ENCODE measurements at places on chromosomes 11 and 22.

DNA sequence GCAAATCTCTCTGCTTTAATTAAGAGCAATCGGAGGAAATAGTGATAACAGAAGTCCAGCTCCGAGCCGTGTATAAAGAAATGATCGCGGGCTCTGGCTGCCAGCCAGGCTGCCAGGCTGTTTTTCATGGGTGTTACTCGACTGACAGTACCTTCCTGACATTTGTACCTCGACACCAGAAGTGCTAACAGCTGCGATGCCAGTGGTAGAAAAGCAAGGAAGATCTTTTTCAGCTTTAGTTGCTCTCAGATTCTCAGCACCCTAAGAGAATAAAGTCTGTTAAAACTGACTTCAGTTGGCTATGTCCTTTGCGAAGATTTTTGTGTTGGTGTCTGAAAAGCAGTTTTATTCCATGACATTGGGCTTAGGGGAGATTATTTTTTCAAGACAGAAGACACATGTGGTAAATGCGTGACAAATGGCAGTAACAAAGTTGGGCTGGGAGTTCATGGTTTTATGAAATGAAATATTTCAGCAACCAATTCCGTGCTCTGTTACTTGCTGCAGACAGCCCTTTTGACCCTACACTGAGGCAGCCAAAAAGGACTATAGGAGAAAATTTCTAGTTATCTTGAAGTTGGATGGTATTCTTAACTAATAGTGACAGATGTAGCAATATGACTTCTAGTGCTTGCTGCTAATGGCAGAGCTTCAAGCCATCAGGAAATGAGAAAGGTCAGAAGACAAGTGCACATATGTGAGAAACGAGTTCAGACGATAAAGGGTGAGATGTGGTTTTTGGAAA, 296.2 kb downstream of the CNTN5 start:
- DNase-seq: no peak

DNA sequence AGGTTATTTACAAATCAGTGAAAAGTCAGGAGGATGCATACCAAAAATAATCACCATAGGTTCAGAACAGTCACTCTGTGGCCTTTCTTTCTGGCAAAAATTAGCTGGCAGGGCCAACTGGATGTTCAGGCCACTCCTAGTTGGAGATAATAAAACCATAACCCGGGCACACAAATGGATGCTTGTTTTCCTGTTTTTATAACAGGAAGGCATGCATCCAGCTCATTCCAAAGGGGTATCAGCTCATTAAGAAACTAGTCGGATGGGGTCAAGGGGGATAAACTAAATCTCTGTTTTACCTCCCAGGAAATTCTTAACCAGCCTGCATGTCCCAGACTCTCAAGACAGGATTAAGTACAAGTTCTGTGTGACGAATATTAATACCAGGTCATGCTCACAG, 81.0 kb downstream of the FBXO7 start:
- DNase-seq: no peak

- no peak for DNase-seq
Observed at GRCh38 chr22:45503050-45503815, 550 bp downstream of the FBLN1 start.

GRCh38 chr11:120001178-120002090, 136.5 kb downstream of the TRIM29 start:
- DNase-seq: no peak

GRCh38 chr11:32333320-32333991, 101.9 kb downstream of the WT1 start:
- DNase-seq: no peak

DNA sequence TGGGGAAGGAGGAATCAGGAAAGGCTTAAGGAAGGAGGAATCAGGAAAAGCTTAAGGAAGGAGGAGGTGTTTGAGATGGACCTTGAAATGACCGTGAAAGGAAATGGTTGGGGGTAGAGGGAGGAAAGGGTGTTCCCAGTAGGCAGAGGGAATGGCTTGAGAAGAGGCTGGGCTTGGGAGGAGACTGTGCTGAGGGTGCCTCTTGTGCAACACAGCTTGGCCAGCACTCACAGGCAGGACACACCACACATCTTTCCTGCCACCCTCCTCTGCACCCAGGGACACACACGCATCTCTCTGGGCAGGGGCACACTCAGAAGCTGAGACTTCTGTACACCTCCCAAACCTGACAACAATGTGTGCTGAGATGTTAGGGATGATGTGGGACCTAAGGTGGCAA, 151.4 kb downstream of the FBXO7 start:
- DNase-seq: no peak

DNA sequence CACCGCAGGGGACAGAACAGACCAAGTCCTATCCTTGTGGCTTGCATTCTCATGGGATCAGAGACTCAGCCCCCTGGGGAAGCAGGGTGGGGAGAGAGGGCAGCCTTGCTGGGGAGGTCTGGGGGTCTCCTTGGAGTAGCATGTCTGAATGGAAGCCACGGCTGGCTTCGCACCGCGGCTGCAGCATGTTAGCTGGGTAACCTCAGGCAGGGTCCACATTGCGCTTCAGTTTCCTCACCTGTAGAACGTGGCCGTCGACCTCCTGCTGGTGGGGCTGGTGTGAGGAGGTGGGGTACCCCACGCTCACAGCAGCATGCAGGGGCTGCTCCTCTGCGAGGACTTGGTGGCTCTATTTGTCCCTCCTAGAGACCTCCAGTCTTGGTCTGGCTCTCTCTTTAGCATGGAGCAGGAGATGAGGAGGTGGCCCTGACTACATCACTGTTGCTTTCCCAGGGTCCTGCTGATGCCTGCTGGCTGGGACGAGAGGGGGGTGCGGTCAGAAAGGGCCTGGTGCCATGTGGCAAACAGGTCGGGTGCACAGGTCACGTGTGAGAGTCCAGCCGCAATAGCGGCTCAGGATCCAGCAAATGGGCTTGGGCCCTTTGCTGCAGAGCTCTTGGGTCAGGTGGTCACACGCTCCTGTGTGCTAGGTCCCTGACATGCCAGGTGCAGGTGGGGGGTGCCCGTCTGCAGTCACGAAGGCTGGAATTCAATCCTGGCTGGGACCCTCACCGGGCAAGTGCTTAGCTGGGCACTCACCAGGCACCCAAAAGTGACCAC, 35.4 kb upstream of the SMIM38 start:
- no peak for DNase-seq

DNA sequence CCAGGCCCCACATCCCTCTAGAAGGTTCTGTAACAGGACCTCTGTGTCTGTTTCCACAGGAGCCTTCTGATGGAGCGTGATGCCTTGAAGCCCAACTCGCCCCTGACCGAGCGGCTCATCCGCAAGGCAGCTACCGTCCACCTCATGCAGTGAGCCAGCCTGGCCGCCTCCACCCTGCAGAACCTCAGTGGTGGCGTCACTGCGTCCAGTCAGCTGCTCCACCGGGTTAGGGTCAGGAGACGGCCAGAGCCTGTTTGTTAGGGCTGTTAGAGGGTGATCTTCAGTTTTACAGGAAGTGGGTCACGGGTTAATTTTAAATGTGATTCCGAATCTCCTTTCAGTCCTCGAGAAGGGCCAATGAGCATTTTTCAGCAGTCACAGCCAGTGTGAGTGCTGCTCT, 3.9 kb upstream of the GTSE1 start:
- DNase-seq: no peak

- DNase-seq: no peak
Observed at GRCh38 chr11:122853971-122854446, 15.7 kb downstream of the CRTAM start.

- DNase-seq: no peak
Observed at GRCh38 chr11:31301549-31302510, 67.7 kb downstream of the DCDC1 start.

- no peak for DNase-seq
Observed at GRCh38 chr11:68652683-68653156, 31.6 kb upstream of the GAL start.

- DNase-seq: no peak
Observed at GRCh38 chr11:79434283-79434682, 6.5 kb downstream of the TENM4 start.

DNA sequence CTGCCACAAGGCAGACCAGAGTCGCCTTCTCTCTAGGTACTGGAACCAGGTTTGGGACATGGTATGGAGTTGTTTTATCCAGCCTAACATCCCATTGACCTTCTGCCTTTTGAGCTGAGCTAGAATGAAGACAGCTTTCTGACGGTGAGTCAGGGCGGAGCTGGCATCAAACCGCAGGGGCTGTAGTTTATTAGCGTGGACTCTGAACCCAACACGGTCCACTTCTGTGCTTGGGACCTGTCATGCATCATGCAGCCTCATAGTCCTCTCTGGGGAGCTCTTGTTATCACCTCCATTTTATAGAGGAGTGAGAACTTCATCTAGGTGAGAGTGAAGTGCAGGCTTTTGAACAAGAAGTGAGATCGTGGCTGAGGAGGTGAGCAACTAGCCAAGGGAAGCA, 8.3 kb downstream of the GAL3ST1 start:
- DNase-seq: no peak

DNA sequence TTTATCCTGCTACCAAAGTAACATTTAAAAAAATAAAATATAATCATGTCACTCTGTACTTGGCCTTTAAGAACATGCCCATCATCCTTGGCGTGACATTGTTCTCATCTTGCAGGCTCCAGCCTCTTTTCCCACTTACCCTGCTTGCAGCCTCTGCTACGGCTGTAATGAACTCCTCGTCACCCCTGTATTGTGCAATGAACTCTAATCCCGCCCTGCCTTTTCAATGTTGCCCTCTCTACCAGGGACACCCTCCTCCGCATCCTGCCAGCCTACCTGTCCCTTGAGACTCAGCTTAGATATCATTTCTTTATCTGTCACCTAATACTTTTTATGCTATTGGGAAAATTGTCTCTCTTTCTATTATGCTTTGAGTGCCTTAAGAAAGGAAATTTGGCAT, 12.6 kb upstream of the MMP20 start:
- DNase-seq: no peak

- no peak for DNase-seq
Observed at GRCh38 chr11:18495703-18496102, 31.0 kb downstream of the TSG101 start.

DNA sequence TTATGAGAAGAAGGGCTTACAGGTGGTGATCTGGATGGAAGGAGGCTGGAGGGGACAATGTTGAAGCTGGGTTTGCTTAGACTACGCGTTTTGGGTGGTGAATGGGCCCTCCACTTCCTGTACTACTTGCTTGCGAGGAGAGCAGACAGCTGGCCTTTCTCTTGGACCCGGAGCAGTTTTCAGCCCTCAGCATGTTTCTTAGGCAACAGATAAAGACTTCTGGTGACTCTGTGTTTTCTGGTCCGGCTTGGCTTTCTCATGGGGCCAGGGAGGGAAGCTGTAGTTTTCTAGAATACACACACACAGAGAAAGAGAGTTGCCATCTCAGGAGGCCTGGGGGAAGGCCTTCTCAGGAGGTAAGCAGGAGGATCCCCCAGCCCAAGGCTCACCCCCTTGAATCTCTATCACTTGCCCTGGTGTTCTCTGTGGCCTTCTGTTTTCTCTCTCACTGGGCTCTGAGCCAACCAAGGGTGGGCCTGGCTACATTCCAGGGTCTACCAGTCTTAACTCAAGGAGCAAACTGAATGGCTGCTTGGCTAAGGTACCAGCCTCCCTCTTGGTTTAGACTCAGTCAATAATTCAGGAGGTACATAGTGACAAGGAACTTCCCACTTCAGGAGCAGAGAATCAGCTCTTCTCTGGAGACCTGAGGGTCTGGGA, 2.4 kb downstream of the CCS start:
- no peak for DNase-seq

DNA sequence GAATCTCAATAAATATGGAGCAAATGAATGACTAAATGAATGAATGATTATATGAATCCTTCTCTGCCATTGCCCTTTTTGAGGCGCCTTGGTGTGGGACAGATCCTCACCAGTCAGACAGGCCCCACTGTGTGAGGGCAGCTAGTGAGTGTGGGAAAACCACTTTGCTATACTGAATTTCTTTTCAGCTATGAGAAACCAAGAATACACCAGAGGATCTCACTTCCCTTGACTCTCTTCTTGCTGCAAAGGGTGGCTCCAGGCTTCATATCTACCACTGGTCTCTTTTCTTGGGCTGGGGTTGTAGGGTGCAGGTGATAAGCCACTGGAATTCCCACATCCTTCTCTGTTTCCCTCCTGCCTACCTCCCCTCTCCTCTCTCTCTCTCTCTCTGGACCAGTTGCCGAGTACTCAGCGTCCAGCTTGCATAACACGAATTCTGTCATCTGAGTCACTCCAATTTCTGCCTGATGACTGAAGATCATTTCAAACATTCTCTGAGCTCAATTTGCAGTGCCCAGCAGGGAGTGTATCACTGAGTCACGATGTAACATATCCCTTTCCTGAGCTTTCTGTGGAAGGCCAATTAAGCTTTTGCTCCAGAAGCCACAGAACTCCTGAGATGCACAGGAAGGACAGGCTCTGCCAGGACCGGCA, 304.3 kb upstream of the NCAM1 start:
- no peak for DNase-seq

DNA sequence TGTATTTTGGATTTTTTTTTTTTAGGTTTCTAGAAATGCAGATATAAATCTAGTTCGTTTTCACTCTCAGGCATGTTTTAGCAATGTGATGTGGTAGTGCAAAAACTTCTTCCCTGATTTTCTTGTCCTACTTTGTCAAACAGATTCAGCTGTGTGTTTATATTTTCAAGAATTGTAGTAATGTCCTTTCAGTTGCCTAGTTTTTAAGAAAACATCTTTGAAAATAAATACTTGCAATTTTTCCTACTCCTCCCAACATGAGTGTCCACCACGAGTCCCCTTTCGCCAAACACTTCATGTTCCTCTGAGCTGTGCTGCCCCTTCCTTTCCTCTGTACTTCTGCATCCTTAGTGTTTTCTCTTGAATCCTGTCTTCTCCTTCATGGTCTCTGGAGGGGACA, 686.9 kb downstream of the NTM start:
- DNase-seq: no peak

DNA sequence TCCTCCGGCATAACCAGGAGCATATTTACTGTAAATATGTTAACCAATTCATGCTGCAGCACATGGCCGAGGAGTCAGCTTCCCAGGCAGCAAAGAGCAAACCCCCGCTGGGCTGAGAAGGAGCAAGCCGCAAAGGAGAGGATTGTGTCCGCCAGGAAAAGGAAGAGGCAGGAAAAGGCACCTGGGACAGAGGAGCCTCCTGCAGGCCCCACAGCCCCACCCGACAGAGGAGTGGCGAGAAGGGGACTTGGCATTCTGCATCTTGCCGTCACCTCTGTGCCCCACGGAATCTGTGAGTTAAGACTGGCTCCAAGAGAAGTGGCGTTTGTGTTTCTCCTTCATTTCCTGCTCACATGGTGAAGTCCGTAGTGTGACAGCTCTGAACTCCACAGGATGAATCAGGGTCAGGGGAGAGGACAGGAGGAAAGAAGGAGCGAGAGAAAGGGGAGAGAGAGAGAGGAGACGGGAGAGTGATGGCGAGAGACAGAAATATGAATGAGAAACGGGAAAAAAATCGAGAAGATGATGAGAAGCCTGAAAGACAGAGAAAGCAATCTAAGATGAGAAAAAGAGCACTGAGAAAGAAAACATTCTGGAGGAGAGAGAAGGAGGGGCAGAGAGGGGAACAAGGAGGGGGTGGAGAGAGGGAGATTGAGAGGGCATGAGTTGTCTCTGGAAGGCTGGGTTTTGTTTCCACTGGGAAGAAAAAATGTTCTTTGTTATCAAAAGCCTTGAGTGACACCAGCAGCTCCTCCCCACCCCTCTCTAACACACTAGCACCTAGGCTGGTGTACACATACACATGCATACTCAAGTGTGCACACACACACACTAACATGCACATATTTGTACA, 489.6 kb downstream of the MN1 start:
- DNase-seq: no peak

GRCh38 chr11:8527939-8528338, 66.1 kb downstream of the STK33 start:
- DNase-seq: no peak

Data from stimulated activated effector memory CD8-positive, alpha-beta T cell treated with anti-CD3 and anti-CD28 coated beads, Interleukin-12 subunit alpha, Interleukin-12 subunit beta, amount 100 ng/mL, for 72 hours (primary cell).